ENCODE measurements at places on chromosomes 2 and 18.
A peak's percentile ranks its signal among the peaks of the same experiment; 100 is the strongest.

GRCh38 chr2:64700133-64700809 lies 46.6 kb upstream of the SERTAD2 start:
- DNase-seq = no peak

DNA sequence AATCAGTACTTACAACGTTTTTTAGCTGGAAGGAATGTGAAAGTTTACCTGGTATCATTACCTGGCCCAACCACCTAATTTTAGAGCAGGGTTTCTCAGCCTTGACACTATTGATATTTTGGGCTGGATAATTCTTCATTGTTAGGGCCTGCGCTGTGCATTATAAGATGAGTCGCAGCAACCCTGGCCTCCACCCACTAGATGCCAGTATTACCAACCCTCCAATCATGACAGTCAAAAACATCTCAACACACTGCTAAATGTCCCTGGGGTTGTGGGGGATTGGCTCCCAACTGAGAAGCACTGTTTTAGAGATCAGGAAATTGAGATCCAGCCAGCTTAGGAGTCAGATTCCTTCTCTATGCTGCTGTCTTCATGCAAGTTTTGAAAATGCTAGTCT lies 265.3 kb upstream of the TCF4 start:
- DNase-seq = no peak

DNA sequence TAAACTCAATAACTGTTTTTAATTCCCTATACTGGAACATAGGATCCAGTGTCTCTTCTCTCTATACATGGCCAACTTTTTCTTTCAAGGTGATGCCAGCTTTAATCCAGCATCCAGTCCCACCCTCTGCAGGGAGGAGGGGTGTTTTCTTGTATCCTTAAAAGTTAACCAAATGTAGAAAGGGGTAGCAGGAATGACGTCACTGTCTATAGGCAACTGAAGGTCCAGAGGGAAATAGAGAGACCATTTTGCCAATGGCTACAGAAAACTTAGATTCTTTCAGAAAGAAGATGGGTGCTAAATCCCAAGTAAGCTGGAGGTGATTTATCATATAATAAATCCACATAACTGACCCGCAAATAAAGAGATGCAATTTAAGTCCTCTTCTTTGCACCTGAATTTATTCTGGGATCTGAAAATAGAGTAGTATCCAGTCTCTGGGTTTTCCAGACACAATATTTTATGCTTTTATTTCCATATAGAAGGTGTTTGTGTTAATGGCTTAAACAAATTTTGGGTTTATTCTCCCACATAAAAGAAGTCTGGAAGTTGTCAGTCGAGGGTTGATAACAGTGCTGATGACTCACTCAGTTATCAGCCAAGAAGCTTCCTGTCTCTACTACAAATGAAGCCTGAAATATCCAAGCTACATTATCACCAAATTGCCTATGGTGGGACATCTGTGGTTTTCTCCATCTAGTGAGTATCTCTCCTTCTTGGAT lies 5.7 kb upstream of the DNER start:
- no peak for DNase-seq

DNA sequence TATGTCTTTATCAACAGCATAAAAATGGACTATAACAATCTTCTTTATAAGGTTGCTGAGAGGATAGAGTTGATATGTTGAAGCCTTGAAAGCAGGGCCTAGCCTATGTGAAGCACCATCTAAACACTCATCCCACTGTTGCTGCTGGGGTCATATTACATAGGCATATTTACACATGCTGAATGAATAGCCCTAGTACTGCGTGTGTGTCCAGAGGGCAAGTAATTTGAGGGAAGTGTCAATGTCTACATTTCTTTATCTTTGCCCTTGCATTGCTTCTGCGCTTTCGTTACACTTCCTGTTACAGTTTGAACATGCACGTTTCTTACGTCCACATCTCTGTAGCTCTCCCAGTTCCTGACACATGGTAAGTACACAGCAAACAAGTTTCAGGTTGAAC lies 280.3 kb upstream of the ATP5MC3 start:
- peak; percentile 53 for DNase-seq

- DNase-seq = no peak
Observed at GRCh38 chr2:233399306-233400225, 45.3 kb downstream of the DGKD start.
